Spinal cord (tissue), 10 donors: ENCODE measurements at places on chromosomes 4 and X.

- DNase-seq, result no peak
These were observed 19.8 kb downstream of the PSMD10 start for GRCh38 chrX:108071578-108071977.

GRCh38 chr4:41014158-41014557 is 200.2 kb downstream of the APBB2 start:
- no peak for DNase-seq

- DNase-seq, result no peak
These were observed 21.8 kb downstream of the SH3TC1 start for GRCh38 chr4:8220661-8221450.

GRCh38 chrX:38697461-38697860 is 103.8 kb upstream of the MID1IP1 start:
- no peak for DNase-seq

DNA sequence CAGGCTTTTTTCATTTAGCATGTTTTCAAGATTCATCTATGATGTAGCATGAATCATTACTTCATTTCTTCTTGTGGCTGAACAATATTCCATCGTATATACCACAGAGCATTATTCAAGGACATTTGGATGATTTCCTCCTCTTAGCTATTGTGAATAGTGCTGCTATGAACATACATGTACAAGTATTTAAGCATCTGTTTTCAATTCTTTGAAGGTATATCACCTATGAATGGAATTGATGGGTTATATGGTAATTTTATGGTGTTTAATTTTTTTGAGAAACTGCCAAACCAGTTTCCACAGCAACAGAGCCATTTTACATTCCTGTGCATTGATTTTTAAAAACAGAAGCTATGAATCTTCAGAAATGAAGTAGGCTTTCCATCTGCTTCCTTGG is 36.1 kb upstream of the WDR19 start:
- no peak for DNase-seq

DNA sequence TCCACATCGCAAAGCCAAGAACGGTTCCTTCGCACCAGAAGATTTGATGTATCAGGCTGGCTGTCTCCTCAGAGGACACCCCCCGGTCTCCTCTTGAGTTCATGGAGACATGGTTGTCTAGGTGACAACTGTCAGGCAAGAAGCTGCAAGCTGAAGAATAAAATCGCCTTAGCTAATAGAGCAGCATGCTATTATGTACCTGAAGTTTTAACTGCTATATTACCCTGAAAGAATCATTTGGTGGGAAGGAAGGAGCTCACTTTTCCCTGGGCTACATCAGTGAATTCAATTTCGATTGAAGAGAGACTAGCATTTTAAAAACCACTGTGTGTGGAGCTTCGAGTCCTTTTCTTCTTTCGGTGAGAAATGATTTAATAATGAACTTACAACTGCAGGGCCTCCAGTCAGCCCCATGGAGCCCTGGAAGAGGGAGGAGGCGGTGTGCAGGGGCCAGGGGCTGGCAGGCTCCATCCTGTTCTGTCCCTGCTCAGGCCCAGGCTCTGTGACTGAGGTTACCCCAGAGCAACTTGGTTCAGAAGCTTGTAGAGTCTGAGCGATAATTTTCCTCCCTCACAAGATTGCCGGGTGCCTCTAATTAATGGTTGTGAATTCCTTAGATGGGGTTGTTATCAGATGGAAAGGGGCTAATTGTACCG is 191.3 kb downstream of the MID1IP1 start:
- DNase-seq, result peak; percentile 55

DNA sequence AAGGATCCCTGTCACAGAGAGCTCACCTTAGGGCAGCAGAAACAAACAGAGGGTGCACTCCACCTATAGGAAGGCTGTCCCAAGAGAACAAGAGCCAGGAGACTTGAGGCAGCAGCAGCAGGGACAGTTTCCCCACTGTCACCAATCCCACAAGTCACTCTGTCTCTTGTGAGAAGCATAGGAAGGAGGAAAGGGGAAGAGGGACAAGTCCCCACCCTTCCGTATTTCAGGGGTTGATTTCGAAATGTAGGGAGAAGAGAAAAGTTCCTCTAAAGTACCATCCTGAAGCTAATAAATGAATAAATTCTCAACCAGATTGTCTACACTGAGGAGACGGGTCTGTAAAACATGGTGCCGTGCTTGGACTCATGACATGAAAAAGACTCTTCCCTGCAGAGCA is 9.5 kb upstream of the TLR8 start:
- DNase-seq, result no peak

DNA sequence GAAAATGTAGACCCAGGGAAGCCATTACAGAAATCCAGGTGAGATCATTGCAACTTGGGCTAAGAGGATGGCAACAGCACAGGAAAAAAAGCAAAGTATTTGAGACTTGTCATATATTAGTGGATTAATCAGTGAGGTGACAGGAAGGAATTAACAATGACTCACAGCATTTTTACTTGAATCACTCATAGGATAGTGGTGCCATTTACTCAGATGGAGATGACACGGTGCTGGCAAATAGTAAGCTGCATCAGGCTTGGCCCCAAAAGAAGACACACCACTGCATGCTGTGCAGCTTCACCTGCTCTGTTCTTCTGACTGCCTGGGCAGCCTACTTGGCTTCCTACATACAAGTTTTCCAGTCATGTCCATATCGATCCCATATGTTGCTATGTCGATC is 144.8 kb downstream of the FRYL start:
- DNase-seq, result no peak

GRCh38 chrX:729583-730409 is 99.2 kb downstream of the SHOX start:
- no peak for DNase-seq

DNA sequence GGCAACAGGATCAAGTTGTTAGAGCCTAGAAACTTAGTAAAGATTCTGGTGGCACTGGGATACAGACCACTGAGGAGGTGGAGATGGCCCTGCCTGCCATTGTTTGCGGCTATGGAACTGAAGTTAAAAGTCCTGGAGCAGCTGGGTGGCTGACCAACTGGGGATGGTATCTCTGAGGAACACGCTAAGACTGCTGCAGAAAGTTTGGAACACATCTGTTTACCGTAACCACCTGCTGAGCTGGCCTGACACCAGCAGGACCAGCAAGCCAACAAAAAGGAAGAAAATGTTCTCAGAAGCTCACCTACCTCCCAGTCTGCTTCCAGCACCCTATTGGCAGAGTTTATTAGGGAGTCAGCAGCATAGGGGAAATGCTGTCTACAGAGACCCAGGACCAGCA is 17.4 kb upstream of the PACRGL start:
- no peak for DNase-seq

GRCh38 chr4:165440415-165441158 is 61.8 kb downstream of the CPE start:
- DNase-seq, result no peak

DNA sequence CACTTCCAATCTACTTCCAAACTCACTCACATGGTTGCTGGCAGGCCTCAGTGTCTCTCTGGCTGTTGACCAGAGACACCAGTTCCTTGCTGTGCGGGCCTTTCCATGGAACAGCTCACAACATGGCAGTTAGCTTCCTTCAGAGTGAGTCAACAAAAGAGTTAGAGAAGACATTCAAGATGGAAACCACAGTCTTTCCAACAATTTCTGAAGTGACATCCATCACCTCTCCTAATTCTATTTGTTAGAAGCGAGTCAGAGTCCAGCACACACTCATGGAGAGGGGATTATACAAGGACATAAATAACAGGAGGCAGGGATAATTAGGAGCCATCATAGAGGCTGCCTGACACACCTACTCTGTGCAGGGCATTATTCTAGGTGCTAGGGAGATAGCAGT is 62.5 kb upstream of the TMEM164 start:
- no peak for DNase-seq
